Right renal pelvis (tissue), 4 donors: ENCODE measurements at places on chromosomes 4 and X.

DNA sequence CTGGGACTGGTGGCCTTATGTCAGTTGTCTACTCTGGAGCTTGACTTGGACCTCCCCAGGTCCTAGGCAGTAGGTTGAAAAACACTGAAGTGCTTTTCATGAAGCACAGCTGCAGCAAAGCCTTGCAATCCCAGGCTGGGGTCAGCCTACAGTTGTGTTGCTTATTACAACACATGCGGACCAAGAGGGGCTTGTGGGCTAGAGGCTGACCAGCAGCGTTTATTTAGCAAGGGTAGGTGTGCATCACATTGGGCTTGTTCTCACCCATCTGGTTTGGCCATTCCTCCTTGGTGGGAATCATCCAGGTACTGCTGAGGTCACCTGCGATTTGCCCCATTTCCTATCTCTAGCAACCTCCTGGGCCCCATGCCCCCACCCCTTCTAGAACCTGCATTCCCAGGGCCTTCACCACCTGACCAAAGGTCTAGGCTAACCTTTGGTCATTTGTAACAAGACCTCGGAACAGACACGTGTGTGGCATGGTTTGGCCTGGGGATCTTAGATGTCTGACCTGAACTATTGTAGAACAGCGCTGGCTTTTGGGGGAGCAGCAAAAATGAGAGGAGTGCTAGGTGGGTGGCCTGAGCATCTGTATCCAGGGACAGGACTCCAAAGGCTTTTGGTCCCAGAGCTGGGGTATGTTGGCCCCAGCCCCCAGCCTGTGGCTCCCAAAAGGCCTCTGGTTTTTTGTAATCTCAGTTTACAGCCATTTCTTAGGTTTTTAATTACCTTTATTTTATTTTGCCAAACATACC lies 3.0 kb downstream of the RPL10 start:
- DNase-seq, result no peak

DNA sequence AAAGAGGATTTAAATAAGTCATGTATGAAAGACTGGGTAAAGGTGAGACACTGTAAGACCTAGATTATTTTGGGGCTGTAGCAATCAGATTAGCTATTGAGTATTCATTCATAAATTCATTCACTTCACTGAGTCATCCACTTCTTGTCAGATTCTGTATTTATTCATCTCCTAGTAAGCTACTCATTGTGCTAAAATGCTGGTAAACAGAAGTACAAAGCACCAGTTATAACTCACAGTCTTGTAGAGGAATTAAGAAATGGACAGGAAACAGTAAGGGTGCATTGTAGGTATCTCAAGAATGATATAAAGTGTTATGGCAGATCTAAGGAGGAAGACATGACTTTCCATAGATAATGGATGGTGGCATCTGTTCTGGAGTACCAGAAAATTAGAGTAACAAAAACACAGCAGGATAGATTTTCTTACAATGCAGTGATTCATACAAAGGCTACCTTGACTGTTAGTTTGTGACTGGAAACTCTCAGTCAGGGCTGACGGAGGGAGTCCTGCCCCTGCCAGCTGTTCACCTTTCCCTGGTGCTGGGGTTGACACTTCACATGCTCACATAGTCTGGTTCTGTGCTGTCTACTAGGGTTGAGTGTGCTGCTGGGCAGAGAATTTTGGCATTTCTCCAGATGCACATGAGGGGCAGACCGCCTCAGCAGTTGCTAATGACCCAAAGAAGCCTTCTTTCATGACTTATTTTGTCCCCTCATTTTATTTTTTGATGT lies 26.5 kb upstream of the HAND2 start:
- DNase-seq, result no peak

- no peak for DNase-seq
Measured at GRCh38 chr4:75598390-75598789, 31.9 kb downstream of the CDKL2 start.

DNA sequence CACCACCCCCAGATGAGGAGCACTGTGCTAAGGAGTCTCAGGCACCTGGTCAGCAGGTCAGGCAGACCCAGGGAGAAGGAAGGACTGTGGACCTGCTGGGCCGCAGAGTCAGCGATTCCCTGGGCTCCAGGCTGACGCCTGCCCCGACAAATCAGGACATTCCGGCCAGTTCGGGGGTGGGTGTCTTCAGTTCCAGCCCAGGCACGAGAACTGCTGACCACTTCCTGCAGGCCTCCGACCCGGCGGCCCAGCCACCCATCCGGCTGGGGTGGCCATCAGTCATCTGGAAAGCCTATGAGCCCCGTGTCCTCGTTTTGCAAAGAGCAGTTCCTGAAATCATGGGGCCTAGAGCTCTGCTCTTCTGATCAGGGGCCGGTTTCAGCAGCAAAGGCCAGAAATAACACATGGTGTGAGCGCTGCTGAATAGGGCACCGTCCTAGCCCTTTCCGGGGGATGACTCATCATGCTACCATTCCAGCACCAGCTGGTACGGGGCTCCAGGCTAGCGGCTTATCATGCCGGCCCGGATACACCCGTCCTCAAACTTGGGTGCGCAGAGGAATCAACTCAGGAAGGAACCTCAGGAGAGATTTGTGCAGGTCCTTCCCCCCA lies 7.8 kb upstream of the SH3TC1 start:
- DNase-seq, result no peak

DNA sequence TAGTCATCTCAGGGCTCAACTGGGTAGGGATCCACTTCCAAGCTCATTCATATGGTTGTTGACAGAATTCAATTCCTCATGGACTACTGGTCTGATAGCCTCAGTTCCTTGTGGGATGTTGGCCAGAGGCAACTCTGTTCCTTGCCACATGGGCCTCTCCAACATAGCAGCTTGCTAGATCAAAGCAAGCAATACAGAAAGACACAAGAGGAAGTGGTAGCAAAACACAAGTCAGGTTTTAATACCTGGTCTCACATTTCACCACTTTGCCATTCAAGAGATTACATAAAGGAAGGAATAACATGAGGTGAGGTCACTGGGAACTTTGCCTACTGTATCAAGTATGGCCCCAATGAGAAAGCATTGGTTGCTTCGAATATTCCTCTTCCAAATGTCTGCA lies 79.2 kb downstream of the PRSS12 start:
- DNase-seq, result no peak

DNA sequence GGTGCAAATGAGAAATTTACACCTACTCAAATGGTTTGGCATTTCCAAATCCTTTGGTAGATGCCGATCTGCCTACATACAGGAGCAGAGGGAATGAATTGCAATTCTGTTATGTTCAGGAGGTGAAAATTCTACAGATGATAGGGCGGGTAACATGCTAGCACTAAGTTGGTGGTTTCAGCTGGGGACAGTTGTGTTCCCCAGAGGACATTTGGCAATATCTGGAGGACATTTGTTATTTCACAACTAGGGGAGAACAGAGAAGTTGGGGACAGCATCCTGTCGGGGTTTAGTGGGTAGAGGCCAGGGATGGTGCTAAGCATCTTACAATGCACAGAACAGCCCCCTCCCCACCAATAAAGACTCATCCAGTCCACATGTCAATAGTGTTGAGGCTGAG lies 96.5 kb upstream of the PUDP start:
- DNase-seq, result no peak

DNA sequence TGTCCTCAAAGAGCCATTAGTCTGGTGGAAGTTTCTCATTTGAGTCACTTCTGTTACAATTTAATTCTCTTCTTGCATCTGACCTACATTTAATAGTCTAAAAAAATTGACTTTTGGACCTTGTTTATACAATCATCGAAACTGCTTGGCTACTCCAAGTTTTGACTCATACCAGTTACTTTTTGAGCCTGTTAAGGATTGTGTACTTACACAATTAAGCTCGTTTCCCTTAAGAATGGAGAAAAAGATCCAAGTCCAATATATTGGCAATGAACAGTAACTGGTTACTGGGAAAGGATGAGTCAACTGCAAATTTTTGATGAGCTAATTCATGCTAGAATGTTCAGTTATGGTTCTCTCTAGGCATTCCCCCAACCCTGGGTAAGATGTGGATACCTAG lies 58.2 kb downstream of the DCX start:
- no peak for DNase-seq

GRCh38 chrX:80705379-80705778 lies 104.3 kb downstream of the BRWD3 start:
- DNase-seq, result no peak

DNA sequence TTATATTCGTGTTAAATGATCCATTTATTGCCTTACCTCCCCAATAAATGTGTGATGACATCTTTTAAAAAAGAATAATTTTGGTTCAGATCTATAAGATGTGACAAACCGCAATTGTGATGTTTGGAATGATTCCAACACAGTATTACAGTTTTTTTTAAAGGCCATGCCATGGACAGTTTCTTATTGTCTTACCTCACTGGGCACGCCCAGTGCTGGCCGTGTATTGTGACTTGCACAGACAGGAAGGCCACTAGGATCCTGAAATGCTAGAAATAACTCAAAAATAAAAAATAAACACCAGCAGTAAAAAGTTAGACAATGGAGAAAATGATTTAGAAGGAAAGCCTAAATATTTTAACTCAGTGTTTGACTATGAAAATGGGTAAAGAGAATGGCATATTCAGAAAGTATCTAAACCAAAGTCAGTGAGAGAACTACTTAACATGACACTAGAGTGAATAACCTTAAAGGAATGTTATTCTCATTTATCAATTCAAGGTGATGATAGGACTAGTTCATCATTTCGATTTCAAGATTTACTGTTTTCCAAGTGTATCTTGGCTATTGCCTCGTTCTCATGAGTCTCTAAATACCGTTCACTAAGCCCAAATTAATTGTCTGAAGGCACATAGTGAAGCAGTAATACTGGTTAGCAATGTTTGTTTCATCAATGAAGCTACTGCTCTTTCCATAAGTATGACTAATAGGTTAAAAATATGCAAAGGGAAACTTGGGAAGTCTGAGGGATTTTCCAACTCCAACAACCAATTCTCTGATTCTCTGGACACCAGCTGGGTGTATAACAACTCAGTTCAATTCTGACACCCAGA lies 46.1 kb upstream of the VEGFC start:
- peak; percentile 1 for DNase-seq

DNA sequence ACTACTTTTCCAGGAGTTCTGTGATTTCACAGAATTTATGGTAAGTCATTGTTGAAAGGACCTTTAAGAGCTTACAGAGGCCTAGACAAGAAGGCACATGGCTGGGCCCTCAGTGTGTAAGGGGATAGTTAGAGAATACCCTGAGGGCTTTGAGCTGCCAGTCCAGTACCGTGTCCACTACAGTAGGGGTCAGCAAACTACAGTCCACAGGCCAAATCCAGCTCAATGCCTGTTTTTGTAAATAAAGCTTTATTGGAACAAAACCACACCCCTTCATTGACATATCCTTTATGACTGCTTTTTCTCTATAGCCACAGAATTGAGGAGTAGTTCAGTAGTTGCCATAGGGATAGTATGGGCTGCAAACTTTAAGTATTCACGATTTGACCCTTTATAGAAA lies 176.2 kb downstream of the MID1 start:
- no peak for DNase-seq

DNA sequence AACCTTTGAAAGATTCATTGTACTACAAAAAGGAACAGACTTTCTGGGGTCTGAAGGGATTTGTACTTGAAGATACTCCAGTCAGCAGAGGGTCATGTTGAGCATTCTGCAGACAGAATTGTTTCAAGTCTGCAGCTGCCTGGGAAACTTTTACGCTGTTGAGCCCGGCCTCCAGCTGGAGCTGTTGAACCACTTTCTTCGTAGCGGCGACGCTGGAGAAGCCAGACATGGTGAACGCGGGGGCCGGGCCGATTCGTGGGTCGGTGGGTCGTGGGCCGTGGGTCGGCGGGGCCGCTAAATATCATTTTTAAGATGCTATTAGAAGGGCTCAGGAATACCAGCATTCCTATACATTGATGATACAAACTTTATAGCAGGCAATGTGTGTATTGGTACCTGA lies 12.0 kb upstream of the RTL9 start:
- no peak for DNase-seq

DNA sequence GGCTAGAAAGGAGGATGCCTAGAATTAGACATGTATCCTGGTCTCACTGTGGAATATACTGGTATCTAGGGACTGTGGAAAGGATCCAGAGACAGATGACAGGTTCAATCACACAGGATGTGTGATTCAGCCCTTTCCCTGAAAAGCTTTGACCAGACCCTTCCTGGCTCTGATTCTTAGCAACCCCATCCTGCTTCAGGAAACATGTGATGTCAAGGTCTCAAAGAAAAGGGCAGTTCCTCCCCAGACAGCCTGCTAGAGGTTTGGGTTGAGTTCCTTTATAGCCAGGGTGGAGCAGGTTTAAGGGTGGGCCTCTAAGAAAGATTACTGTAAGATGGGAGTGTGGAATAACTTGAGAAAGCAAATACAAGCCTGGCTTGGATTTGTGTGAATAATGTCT lies 3.0 kb downstream of the BMP15 start:
- no peak for DNase-seq

DNA sequence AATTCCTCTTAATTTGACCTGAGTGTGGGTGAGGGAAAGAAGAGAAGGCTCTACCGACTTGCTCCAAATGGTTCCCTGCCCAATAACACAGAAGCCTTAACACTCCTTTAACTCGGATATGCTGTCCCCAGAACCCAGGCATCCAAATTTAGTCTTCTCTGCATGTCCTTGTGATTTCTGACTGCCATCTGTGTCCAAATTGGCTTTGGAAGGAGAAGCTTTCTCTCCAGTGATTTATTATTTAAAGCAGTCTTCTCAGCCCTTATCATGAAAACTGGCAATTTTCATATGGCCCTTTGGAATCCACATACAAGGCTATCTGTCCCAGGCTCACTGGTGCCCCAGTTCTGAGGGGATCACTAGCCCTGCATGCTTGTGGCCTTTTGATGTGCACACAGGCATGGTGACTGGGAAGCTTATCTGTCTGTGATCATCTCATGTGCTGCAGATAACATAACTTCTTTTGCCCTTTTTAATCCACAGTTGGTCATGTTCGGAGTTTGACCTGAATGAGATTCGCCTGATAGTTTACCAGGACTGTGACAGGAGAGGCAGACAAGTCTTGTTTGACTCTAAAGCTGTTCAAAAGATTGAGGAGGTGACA lies 56.7 kb downstream of the FNIP2 start:
- DNase-seq, result no peak

- DNase-seq, result no peak
Measured at GRCh38 chr4:98642991-98643426, 15.4 kb downstream of the TSPAN5 start.

DNA sequence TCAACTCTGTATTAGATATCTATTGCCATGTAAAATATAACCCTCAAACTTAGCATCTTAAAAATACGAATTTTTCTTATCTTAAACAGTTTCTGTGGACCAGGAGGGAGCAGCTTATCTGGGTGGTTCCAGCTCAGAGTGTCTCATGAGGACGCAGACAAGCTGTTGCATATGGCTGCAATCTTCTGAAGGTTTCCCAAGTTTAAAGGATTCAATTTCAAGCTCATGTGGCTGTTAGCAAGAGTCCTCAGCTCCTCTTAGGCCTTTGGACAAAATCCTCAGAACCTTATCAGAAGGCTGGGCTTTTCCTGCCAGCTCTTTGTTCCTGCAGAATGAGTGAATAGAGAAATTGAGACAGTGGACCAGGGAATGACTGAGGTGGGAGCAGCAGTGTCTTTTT lies 2.8 kb upstream of the CTSO start:
- DNase-seq, result no peak
